Activated CD8-positive, alpha-beta memory T cell treated with anti-CD3 and anti-CD28 coated beads for 1 hour (primary cell): ENCODE measurements at places on chromosomes 3 and 15.

- no peak for DNase-seq
Measured at GRCh38 chr3:26574766-26575165, 47.8 kb upstream of the LRRC3B start.

DNA sequence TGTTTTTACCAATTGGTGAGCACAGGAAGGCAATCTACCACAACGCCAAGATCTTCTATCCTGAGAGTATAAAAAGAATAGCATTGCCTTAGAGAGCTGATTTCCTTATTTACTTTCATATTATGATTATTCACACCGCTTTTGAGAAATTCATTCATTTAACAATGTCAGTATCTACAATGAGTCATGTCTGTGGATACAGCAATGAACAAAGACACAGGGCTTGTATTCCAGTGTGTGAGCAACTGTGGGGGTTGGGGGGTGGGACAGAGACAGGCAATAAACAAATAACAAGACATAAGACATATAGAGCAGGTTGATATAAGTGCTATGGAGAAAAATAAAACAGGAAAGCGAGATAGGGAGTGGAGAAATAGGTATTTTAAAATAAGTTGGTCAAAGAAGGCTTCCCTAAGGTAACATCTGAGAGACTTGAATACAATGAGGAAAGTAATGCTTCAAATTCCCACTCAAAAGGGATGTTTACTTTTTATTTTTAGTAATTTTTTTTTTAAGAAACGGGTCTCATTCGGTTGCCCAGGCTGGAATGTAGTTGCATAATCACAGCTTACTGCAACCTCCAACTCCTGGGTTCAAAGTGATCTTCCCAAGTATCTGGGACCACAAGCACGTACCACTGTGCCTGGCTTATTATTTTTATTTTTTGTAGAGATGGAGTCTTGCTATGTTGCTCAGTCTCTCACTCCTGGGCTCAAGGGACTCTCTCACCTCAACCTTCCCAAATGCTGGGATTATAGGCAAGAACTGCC lies 45.7 kb downstream of the PGBD4 start:
- DNase-seq = no peak

GRCh38 chr3:58568572-58569286 lies 8.5 kb downstream of the FAM107A start:
- DNase-seq = peak; percentile 59

DNA sequence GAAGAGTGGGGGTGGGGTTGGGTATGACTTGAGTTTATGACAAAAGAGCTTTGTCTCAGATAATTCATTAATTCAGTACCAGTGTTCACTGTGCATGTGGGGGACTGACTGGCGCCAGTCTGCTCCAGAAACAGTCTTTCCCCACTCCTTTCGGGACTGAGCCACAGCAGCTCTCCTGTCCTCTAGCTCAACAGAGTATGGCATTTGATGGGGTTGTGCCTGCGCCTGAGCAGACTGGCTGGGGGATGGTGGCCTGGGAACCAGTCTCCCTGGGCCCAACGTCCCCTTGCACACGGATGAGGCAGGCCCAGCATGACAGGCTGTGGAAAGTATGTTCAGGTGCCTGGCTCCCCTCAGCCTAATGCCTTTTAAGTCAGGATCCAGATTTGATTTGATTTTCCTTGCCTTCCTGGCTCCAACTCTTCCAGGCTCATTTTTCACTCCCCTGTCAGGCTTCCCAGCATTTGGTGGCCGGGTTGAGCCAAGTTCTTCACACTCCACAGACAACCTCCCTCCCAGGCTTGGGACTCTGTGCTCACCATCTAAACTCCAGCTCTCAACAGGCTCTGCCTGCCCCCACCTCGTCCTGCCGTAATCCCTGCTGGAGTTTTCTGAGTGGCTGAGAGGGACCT lies 105.0 kb downstream of the MYLK start:
- DNase-seq = no peak

- DNase-seq = no peak
Measured at GRCh38 chr3:12188328-12188648, 29.6 kb upstream of the TIMP4 start.

DNA sequence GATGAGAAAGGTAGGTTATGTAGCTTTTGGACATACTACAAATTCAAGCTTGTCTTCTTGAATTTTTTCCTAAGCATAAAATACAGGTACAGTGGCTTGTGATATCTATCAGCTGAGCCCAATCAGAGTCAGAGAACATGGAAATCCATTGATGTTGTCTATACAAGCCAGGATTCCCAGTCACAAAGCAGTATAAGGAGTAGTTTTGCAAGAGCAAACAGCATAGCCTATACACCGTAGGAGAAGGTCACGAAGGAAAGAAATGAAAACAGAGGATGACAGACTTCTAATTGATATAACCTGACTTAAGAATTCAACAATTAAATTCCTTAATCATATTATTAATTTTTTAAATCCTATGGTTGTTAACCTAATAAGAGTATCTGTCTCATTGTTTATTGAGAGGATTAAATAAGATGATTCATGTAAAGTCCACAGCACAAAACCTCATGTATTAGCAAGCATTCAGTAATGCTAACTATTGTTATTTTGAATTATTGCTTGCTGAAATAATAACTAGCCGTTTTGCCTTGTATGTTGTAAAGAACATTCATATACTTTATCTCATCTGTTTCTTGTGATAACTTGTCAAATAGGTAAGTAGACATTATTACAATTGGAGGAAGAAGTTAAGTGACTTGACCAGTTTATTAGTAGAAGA lies 276.6 kb upstream of the ZPLD1 start:
- DNase-seq = no peak

GRCh38 chr3:152254041-152254440 lies 14.7 kb upstream of the MBNL1 start:
- no peak for DNase-seq

DNA sequence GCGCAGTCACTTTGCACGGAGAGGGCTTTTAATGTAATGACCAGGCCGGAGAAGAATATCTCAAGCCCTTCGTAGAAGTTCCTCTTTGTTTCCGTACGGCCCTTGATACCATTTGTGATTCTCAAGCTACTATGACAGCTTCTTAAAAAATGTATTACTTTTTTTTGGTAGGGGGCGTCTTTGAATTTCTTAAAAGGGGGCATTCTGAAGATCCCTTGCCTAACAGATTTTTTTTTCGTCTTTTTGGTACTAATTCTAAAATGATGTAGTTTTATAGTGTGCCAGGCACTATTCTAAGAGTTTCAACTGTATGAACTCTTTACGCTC lies 614.0 kb downstream of the MCTP2 start:
- DNase-seq = no peak

DNA sequence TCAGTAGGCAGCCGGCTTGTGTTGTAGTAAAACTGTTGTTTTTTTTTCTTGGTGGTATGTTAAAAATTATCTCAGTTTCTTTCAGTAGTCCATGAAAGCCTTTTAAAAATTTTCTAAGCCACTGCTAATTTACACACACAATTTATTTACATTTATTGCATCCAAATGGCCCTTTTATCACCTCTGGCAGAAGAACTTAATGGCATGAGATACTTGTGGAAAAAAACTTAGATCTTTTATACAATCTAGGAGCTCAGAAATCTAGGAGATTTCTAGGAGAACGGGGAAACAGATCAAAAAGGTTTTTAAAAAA lies 1.4 kb downstream of the PPP2R3A start:
- no peak for DNase-seq

DNA sequence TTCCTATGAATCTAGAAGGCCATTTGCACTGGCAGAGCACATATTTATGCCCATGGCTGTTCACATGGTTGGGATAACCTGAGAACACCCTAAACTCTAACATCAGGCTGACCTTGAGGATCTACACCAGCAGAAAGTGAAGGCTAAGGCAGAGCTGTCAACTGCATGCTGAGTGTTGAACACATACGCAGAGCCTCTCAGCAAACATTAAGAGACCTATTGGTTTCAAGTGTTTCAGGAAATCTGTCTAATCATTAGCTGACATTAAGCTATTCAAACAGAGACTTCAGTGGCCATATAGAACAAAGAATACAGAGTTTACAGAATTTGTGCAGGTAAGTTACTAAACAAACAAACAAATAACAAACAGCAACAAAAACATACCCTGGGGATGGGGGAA lies 16.1 kb upstream of the SEC61A1 start:
- DNase-seq = no peak

GRCh38 chr15:79978655-79979514 lies 7.9 kb upstream of the BCL2A1 start:
- no peak for DNase-seq

- no peak for DNase-seq
Measured at GRCh38 chr3:182052332-182052731, 340.6 kb downstream of the SOX2 start.

DNA sequence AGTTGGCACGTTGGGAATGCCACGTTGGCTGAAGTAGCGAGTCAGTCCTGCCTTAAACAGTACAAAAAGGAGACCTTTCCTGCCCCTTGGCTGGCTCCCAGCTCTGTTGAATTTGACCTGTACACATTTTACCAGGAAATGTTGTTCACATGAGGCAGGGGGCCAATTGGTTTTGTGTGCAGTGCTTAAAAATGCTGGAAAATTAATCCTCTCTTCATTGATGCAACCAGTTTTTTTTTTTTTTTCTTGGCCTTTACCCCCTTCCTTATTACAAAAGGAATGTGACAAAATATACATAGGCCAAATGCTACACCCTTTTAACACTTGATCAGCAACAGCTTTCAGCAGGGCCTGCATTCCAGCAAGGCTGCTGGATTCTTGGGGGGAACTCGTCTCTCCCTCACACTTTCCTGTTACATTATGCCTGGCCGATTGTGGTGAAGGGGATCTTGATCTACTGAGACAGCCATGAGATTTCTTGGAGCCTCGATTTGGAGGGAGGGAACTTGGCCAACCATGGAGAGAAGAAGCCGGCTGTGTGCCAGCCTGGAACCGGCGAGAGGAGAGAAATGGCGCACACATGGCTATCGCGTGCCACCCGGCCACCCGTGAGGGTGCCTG lies 93.1 kb downstream of the DNASE1L3 start:
- DNase-seq = no peak

DNA sequence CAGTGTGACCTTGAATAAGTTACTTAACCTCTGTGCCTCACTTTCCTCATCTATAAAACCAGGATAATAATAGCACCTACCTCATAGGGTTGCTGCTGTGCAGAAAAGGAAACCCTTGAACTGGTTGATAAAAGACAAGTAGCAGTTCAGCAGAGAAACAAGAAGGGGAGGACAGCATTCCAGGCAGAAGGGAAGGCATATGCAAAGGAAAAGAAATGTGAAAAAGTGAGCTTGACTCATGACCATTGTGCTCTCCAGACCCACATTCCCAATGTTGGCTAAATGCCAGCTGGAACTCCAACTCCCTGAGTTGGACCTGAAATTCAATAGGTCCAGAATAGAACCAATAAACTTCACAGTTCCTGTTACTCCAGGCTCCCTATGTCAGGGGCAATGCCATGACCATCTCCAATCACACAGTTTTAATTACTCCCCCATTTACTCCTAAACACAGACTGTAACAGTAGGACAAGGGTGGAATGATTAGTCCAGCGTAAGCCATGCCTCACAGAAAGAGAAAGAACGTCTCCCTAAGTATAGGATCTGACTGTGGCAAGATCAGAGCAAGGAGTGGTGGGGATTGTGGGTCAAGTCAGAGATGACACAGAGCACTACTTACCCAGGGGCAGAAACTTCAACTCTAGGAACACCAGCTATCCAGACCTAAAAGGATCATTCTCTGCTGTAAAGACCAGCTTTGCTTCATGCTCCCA lies 26.9 kb downstream of the PRKAR2A start:
- DNase-seq = no peak

- DNase-seq = no peak
Measured at GRCh38 chr15:77033729-77034671, 36.9 kb downstream of the TSPAN3 start.

DNA sequence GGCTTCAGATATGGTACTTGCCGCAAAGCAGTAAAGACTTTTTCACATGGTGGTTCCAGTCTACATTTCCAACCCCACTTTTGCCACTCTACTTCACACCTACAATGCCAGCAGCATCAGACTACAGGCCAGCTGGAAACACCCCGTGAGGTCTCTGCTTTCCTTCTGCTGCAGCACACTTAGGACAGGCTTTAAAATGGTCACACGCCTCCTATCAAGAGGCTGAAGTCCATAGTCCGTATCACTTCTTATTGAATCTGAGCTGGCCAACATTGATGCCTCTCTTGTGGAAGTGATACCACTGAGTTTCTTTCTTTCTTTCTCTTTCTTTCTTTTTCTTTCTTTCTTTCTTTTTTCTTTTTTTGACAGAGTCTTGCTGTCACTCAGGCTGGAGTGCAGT lies 59.8 kb downstream of the ZNF860 start:
- no peak for DNase-seq

DNA sequence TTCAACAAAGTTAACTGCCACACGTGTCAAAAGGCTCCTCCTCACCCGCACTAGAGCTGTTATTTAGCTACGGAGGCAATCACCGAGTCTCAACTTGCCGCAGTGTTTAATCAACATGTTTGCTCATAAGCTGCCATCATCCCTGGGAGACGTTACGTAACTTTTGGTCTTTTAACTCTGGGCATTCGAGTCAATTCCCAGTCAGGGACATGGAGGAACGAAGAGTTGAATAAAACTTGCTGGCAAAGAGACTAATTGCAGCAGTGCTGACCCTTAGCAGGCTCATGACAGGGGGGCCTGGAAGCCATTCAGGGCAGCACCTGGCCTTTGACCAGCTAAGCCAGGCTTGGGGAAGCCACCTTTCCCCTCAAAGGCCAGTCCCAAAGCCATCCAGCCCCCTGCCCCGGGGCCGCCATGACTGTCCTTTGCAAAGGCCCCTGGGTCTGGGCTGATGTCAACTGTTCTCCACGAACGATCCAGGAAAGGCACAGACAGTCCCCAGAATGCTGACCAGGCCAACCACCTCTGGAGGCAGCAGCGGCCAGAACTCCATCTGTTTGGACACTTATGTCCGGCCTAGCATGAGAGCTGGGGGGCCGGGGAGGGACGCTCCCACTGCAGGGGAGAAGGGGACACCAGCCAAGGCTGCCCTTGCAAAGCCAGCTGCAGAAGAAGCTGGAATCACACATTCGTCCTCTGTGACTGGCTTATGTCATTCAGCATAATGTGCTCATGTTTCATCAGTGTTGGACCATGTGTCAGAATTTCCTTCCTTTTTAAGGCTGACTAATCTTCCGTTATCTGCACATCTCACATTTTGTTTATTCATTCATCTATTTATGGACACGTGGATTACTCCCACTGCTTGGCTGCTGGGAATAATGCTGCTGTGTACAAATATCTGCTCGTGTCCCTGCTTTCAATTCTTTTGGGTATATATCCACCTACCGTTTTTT lies 43.7 kb downstream of the PCSK6 start:
- no peak for DNase-seq

DNA sequence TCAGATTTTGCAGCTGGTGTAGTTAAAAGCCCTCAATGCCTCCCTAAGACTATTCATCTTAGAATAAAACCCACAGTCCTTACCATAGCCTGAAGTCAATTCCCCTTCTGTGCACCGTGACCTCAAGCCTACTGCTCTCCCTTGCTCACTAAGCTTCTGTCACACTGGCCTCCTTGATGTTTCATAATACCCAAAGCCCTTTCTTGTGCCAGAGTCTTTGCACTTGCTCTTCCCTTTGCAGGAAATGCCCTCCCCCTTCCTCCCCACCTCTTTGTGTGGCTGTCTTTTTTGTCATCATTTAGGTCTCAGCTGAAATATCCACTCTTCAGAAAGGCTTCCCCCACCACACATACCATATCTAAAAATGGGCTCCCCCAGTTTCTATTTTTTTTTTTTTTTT lies 4.2 kb upstream of the PLEKHO2 start:
- no peak for DNase-seq

- DNase-seq = no peak
Measured at GRCh38 chr15:86595741-86596140, 516.1 kb downstream of the AGBL1 start.
